ENCODE measurements at places on chromosomes 4 and X. TPM values are rescaled to one million over a fixed set of nuclear protein-coding genes. Genes with fewer than 3 reads are reported as not detected.

DNA sequence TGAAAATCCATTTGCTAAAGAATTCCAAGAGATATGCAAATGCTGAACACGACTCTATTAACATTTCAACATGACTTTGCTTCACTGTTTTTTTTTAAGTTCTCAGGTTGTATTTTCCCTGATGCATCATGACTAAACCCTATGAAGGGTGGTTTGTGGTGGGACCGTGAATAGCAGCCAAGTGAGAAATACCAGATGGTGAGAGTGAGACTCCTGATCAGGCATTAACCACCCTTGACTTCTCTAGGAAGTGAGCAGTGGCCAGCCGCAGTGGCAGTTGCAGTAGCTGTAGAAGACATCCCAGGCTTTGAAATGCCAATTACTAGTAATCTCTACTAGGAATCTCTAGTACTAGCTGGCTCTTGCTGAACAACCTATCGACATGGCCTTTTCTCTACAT is 383.4 kb downstream of the FAM133A start:
- no peak for DNase-seq

DNA sequence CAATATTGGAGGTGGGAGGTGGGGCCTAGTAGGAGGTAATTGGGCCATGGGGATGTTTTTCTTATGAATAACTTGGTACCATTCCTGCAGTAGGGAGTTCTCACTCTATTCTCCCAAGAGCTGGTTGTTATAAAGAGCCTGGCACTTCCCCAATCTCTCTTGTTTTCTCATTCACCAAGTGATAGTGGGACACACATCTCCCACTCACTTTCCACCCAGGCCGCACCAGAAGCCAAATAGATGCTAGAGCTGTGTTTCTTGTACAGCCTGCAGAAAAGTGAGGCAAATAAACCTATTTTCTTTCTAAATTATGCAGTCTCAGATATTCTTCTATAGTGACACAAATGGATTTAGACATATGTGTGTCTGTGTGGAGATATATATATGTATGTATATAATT is 117.6 kb downstream of the ANKRD50 start:
- no peak for DNase-seq

DNA sequence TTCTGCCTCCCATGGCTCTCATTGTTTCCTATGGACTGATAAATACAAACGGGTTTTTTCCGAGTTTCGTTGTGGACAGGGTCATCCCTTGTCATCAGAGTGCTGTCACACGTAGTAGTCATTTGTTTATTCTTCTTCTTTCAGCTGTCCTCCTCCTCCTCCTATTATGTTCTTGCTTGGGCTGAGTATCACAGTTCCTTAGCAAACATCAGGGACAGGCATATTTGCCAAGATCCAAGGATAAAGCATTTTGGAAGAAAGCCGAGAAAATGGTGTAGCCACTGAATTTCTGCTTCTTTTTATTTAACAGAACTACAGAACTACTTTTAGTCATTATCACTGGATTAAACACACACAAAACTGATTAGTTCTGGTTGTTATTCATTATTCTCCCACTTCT is 167.9 kb downstream of the MAML3 start:
- DNase-seq = no peak

GRCh38 chrX:119753639-119754257 is 4.6 kb upstream of the SOWAHD start:
- DNase-seq = no peak

- DNase-seq = no peak
These were observed 51.7 kb upstream of the AFF2 start for GRCh38 chrX:148448686-148449085.

- DNase-seq = no peak
These were observed 74.7 kb downstream of the PAQR3 start for GRCh38 chr4:78864405-78865024.

GRCh38 chr4:25861280-25861950 is 1.4 kb downstream of the SEL1L3 start:
- DNase-seq = no peak

GRCh38 chr4:185534511-185534865 is 819 bp downstream of the PDLIM3 start:
- no peak for DNase-seq

GRCh38 chr4:20194123-20195013 is 57.3 kb upstream of the SLIT2 start:
- no peak for DNase-seq

GRCh38 chr4:180900781-180901180 is 1342.4 kb upstream of the TENM3 start:
- DNase-seq = no peak

GRCh38 chr4:155114790-155115189 is 93.6 kb upstream of the NPY2R start:
- DNase-seq = no peak

DNA sequence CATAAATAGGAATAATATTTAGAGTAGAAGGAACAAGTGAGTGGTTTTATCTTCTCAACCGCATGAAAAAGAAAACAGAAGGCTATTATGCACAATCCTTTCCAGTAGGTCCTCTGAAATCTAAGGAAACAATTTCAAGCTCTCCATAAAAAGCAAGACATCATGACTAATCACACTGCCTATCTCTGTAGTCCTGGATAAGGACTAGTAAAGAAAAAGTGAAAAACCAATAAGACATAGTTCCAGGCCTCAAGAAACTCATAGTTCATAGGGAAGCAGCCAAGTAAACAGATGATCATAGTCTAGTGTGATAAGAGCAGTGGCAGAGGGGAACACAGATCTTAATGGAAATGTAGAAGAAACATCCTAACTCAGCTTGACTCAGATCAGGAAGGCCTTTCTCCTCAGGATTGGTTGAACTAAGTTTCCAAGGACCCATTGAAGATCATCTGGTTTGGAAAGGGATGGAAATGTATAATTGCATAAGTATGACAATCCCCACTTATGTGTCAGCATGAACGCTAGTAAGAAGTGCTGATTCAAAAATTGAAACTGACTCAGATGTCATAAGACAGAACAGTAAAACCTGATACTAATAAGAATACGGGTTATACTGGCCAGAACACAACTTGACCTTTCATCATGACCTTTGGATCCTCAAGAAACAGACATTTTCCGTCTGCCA is 155.3 kb downstream of the GRIA3 start:
- DNase-seq = no peak

Gene GLOD5
- total RNA-seq = not detected

GRCh38 chr4:166335256-166335938 is 462.4 kb downstream of the TLL1 start:
- DNase-seq = no peak
